ENCODE measurements at places on chromosomes 4 and X. TPM values are rescaled to one million over a fixed set of nuclear protein-coding genes. Genes with fewer than 3 reads are reported as not detected.

CYLC1 gene
- not detected for total RNA-seq

TAF7L gene
- total RNA-seq, result 0.33 TPM

NPFFR2 gene
- total RNA-seq, result 6.2 TPM

NRK gene
- 8.1 TPM for total RNA-seq

POLR2B gene
- 84.5 TPM for total RNA-seq

PAQR3 gene
- total RNA-seq, result 79.0 TPM

FGFRL1 gene
- 41.9 TPM for total RNA-seq

TRIM2 gene
- 80.3 TPM for total RNA-seq

MAGEB10 gene
- total RNA-seq, result not detected

TSPYL2 gene
- total RNA-seq, result 8.7 TPM

TRO gene
- 17.1 TPM for total RNA-seq

ABLIM2 gene
- total RNA-seq, result 7.2 TPM

TRIM60 gene
- total RNA-seq, result not detected

OPN1MW3 gene
- total RNA-seq, result not detected

SSX2B gene
- not detected for total RNA-seq

GABRG1 gene
- not detected for total RNA-seq

LONRF3 gene
- total RNA-seq, result 7.2 TPM

KCNE5 gene
- total RNA-seq, result not detected

RTL3 gene
- total RNA-seq, result not detected
